Daoy (cell line): ENCODE measurements at places on chromosomes 1 and 21.

- DNase-seq = peak; percentile 61
Observed at GRCh38 chr1:153597206-153597605, 15.7 kb downstream of the S100A16 start.

DNA sequence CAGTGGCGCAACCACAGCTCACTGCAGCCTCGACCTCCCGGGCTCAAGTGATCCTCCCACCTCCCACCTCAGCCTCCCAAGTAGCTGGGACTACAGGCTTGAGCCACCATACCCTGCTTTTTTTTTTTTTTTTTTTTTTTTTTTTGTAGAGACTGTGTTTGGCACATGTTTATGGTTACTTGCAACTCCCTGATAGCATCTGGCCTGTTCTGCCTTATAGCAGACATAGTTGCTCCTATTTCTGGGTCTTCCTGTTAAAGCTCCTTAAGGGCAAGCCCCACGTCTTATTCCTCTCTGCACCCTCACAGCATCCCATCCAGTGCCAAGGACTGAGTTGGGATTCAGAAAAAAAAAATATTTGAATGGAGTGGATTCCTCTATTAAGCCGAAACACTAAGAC, 17.1 kb upstream of the CNR2 start:
- no peak for DNase-seq

GRCh38 chr1:66368261-66368660, 165.7 kb upstream of the SGIP1 start:
- no peak for DNase-seq

GRCh38 chr1:4172644-4173599, 272.9 kb upstream of the C1orf174 start:
- DNase-seq = no peak

- DNase-seq = peak; percentile 23
Observed at GRCh38 chr1:183877053-183877720, 72.3 kb downstream of the RGL1 start.

DNA sequence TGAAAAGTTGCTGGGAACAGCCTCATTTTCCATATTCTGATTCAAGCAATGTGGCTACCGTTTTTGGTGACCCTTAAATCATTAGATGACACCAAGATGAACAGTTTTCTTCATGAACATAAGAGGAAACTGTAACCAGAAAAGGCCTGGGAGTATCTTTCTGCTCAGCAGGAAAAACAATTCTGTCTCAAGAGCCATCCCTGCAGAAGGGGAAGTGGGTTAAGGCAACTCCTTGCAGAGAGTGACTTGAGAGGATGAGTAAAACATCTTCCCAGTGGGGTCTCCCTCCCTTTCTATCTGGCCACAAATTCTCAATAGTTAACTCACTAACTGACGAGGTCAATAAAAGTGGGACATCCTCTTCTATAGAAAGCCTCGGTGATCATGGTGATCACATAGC, 187.6 kb upstream of the NRIP1 start:
- no peak for DNase-seq

- DNase-seq = no peak
Observed at GRCh38 chr1:205279986-205280385, 41.6 kb downstream of the NUAK2 start.

GRCh38 chr21:27143476-27143875, 176.6 kb upstream of the ADAMTS5 start:
- DNase-seq = no peak

DNA sequence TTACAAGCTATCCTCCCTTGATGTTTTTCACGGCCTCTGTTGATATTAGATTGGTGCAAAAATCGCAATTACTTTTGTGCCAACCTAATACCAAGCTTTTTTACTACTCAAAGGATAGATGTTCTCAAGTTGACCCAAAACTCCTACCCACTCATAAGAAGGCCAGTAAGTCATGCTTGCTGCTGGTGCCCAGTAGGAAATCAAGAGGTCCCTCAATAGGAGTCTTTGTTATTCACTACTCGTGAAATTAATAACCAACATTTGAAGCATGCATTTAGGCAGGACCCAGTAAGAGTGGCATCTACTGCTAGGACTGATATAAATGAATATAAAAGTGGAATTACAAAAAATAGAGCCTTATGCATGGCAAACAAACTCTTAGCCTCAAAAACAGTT, 52.6 kb downstream of the APP start:
- DNase-seq = no peak

GRCh38 chr1:207970329-207971233, 59.7 kb upstream of the CD34 start:
- DNase-seq = no peak

DNA sequence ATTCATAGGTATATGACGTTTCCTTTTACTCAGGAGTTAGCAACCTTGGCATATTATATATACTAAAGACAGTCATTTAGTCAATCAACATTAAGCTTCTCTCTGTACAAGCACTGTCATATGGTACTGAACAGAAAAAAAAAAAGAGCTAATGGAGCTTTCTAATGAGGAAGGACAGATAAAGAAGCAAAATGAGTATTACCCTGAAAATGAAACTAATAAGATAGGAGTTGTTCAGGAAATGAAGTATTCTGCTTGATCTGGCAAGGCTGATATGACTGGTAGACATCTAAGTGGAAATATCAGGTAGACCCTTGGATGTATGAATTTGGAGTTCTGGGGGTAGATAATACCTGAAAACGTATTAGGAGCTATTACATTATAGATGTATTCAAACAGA, 4.3 kb upstream of the IKBKE start:
- no peak for DNase-seq

DNA sequence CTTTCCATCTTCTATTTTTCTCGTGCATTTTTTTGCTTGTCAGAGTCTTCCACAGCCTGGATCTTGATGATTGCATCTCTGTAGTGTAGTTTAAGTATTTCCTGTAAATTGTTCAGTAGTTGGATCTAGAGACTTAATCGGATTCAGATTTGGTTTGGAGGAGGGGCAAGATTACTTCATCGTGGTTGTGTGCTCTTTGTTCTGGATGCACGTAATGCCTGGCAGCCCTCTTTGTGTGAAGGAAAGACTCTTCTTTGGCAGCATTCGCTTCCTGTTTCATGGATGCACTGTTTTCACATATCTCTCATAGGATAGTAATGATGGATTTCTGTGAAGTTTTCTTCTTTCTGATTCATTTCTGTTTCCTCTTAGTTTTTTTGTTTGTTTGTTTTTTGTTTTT, 14.2 kb downstream of the SEMA4A start:
- no peak for DNase-seq

GRCh38 chr1:74395571-74395970, 116.8 kb downstream of the LRRC53 start:
- no peak for DNase-seq

DNA sequence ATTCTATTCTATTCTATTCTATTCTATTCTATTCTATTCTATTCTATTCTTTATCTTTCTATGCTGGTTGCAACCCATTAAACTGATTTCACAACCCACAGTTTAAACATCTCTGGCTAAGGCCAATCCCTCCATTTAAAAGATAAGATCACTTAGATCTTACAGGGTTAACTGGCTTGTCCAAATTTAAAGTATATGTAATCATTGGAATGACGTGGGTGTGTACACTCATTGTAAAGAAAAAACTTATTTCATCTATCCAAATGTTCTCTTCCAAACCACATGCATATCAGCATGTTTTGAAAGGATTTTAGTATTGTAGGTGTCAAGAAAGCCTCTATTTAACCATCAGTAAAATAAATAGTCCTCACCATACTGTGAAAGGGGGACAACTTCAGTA, 299.6 kb upstream of the RUNX1 start:
- DNase-seq = no peak

DNA sequence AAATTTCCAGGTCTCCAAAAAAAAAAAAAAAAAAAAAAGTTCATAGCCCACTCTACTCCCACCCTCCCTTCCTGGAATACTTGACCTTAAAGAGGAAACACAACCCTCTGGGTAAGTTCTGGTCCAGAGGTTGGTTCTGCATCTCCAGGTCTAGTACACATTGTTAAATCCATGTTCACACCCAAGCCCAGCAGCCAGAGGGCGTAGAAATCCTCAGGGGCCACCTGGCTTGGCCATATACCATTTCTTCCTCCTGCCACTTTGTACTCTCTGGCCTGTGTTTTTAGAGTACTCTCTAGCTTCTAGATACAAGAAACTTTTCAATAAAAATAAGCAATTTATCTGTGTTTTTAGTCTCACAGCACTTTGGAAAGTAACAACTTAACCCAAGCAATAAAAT, 89.3 kb downstream of the PHTF1 start:
- DNase-seq = no peak

DNA sequence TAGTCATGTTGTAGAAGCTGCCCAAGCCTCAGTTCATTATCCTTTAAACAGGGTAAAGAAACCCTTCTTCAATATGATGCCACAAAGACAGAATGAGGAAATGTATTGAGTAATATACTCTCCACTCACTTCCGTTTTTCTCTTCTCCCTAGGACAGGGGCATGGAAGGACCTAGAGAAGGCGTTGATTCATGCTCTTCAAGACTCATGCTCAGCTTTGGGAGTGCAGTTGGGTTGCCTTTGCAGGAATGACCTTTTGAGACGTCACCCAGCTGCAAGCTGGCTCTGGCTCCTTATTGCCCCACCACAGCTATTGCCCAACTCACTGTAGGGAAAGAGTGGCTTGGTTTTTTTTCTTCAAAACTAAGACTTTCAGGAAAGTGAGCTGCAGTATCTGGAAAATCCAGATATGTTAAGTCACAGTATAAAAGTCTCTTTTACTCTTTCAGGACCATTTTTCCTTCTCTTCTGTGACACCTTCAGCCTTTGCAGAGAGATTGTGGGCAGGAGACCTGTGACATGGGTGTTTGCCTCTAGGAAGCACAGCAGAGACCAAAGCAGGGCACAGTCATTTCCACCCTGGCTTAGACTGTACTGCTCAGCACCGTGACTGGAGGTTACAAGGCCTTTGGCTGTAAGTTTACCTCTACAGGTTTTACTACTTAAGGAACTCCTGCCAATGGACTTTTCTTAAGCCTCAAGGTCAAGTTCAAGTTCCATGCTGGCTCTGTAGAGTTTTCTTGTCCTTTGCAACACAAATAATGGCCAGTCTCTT, 39.5 kb downstream of the XCL2 start:
- no peak for DNase-seq

DNA sequence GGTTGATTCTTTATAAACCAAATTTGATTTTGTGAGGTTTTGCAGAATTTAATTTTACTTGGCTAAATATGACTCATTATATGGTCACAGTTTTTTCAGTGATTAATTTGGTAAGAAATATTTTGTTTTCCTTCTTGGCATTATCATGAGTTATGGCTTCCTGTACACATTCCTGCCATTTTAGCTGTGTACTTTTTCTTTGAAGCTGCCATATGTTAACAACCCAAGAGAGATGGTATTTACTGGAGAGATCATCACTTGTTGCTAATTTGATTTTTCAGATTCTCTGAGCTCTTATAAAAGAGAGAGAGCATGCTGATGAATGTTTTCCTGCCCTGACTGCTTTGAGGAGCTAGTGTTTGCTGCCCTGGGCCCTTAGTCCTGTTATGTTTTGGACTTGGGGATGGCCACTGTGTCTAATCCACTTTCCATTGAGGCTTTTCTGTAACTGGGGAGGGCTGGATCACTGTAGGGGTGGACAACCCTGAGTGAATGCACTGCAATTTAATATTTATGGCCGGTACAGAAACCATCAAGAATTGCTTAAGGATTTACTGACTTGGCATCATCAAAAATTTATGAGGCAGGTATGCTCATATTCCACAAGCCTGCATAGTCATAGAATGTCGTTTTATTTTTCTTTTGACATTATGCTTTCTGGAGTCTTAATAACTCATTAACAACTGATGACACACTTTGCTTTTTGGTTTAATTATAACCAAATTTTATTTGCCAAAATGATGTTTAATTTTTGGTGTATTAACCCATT, 200.9 kb downstream of the DISC1 start:
- peak; percentile 58 for DNase-seq

GRCh38 chr1:53678046-53678445, 60.9 kb downstream of the GLIS1 start:
- no peak for DNase-seq

DNA sequence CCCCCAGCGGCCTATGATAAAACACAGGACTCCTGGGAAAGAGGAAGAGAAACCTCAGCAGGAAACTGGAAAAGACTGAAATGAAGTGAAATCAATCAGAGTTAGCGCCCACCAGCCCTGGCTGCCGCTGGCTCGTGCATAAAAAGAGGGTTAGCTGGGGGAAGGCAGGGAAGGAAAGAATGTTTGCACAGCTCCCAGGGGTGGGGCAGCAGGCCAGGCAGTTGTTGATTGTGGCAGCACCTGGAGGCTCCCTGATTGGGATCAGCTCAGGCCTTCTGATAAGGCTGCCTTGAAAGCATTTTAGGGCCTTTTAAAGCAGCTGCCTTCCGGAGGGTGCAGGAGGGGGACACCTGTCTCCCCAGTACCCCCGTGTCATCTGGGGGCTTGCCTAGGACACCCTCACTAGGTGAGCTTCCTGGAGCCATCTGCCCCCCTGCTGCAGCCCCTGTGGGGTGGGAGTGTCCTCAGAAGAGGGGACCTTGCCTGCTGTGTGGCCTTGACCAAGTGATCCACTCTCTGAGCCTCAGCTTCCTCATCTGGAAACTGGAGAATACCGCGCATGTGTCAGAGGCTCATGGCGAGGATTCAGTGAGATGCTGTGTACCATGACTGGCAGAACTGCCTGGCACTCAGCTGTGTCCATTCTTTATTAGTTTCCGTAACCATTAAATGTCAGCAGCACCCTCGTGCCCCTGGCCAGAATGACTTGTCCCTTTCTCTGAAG, 6.6 kb downstream of the EPHB2 start:
- no peak for DNase-seq

DNA sequence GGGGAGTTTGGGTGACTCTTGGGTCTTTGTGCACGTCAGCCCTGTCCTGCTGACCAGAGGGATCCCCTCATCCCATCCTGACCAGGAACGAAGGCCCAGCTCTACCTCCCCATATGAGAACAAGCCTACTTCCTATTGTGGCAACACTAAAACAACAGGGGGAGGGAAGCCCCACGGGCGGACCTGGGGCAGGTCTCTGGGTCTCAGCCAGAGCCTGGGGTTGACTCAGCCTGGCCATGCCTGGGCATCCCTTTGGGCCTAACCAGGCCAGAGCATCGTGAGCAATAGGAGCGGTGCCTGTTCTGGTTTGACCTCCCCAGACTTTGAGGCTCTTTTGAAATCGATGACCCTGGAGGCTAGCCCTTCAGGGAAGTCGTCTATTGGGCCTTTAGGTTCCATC, 16.8 kb downstream of the RPS6KA1 start:
- no peak for DNase-seq

GRCh38 chr1:1895456-1896336, 4.8 kb upstream of the GNB1 start:
- no peak for DNase-seq

- DNase-seq = no peak
Observed at GRCh38 chr1:51422367-51423072, 92.2 kb upstream of the TTC39A start.

DNA sequence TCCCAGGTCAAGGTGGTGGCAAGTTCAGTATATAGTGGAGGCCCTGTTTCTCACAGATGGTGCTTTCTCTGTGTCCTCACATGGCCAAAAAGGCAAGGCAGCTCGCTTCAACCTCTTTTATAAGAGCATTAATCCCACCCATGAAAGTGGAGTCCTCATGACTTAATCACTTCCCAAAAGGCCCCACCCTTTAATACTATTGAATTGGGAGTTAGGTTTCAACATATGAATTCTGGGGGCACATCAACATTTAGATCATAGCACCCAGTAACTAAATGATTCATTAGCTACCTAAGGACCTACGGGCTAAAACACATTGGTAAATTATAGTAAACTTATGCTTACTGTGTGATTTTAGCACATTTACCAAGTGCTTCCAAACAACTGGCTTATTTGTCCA, 317.9 kb downstream of the LTN1 start:
- no peak for DNase-seq
